ENCODE measurements at places on chromosomes 3 and 15.

DNA sequence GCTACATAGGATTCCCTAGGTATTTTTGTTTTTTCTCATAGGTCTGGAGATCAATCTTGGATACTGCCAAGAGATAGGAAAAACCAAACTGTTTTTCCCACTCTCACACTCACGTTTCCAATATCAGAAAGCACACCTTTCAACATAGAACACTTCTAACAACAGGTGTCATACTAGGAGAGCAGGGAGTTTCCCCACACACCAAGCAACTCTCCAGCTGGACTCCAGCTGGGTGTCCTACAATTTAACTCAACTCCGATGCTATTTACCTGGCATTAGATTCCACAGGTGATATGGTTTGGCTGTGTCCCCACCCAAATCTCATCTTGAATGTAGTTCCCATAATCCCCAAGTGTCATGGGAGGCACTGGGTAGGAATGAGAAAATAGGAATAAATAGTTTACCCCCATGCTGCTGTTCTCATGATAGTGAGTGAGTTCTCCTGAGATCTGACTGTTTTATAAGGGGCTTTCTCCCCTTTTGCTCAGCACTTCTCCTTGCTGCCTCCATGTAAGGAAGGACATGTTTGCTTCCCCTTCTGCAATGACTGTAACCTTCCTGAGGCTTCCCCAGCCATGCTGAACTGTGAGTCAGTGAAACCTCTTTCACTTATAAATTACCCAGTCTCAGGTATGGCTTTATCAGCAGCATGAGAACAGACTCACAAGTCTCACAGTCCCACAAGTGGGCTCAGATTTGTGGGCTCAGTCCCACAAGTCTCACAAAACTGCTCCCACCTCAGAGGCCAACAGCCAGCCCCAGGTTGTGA lies 354.5 kb upstream of the THBS1 start:
- DNase-seq = no peak

GRCh38 chr3:61936344-61936937 lies 375.1 kb downstream of the PTPRG start:
- no peak for DNase-seq

DNA sequence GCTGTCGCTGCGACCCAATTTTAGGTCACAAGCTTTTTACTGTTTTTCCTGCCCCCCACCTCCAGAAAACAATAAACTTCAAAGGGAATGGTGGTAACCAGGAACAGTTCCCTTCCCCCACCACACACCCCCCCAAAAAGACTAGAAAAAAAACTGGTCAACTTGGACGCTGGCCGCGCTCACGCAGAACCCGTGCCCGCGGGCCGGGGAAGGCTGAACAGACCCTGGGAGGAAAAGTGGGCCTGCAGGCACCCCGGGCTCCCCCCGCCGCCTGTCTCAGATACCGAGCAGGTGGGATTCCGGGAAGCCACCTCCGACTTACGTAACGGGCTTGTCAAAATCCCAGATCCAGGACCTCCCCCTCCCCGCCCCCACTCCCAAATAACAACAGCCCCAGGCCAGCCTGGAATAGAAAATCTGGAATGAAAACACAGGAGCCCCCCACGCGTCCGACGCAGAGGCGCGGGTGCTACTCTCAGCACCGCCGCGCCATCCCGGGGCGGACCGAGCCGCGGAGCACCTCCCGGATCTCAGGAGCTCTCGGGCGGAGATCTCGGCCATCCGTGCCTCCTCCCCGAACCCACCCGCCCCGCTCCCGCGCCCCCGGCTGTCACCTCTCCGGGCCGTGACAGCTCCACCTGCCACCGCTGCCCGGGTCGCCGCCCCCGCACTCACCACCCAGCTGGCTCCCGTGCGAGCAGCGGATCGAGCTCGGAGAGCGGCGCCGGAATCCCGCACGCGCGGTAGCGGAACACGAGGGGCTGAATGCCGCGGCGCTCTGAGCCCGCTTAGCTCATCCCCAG lies 557 bp downstream of the DENND4A start:
- DNase-seq = peak; percentile 48

DNA sequence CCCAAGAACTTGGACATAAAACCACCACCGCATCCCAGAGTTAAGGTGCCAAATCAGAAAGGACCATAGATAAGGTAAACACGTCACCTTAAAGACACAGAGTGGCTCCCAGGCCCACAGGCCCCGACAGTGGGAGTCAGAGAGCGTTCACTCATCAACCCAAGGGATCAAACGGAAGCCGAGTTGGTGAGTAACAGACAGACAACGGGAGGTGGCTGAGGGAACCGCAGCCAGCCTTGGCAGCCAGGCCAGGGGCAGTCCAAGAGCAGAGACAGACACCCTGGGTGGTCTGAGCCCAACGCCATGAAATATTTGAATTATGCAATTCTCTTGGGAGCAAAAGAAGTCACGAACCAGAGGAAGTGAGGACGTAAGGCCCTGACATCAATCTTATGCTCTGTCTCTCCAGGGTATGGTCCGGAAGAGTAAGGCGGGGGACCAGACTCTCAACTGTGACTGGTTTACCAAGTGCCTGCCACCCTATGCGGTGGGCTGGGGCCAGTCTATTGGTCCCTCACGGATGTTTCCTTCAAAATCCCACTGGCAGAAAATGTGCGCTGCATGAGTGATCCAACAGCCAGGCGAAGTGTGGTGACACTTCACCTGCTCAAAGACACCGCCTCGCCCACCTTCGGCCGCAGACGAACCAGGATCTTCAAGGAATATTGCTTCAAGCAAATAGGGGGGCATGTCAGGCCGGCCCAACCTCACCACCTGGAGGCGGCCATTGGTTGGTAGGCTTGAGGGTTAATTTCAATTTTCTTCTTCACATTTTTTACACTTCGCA lies 34.3 kb downstream of the TMEM44 start:
- DNase-seq = no peak

DNA sequence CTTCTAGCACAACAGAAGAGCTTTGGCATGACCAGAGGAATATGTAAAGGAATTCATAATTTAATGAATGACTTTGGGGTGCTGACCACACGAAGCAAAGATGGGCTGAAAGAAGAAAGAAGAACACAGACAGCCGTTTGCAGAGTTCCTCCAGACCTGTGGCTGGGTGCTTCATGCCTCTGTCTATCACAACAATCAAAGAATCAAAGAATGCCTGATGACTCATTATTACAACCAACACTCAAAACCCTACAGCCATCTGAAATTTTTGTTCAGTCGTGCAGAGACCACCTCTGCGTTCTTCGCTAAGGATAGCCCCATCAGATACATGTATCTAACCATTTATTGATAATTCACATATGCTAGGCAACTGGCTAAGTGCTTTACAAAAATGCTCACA lies 129.0 kb upstream of the PRICKLE2 start:
- DNase-seq = no peak

- DNase-seq = no peak
These were observed 619.1 kb upstream of the BCHE start for GRCh38 chr3:166456286-166456685.

DNA sequence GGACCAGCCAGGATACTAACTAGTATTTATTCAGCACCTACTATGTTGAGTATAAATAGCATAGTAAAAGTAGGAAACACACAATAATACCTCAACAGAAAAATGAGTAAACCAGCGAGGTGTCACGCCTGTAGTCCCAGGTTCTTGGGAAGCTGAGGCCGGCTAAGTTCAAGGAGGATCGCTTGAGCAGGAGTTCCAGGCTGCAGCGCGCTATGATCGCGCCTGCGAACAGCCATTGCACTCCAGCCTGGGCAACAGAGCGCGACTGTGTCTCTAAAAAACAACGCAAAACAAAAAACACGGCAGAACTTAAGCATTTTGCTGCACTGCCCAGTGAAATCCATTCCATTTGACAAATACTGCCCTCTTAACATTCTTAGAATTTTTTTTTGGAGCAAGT lies 1.3 kb upstream of the DENND6A start:
- no peak for DNase-seq

GRCh38 chr15:88897456-88898194 lies 2.3 kb upstream of the HAPLN3 start:
- no peak for DNase-seq

DNA sequence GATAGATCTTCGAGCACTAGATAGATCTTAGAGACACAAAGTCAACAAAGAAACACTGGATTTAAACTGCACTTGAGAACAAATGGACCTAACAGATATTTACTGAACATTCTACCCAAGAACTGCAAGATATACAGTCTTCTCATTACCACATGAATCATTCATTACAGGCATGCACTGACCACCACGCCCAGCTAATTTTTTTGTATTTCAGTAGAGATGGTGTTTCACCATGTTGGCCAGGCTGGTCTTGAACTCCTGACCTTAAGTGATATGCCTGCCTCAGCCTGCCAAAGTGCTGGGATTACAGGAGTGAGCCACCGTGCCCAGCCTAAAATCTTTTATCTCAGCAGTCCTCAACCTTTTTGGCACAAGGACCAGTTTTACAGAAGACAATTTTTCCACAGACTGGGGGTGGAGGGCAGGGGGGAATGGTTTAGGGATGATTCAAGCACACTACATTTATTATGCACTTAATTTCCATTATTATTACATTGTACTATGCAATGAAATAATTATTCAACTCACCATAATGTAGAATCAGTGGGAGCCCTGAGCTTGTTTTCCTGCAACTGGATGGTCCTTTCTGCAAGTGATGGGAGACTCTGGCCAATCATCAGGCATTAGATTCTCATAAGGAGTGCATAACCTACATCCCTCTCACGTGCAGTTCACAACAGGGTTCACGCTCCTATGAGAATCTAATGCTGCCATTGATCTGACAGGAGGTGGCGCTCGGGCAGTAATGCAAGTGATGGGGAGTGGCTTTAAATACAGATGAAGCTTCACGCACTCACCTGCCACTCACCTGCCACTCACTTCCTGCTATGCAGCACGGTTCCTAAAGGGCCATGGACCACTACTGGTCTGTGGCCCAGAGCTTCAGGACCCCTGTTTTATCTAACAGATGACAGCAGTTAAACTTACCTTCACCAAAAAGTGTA lies 21.7 kb downstream of the CSNK1G1 start:
- DNase-seq = no peak

GRCh38 chr3:23712656-23713559 lies 92.8 kb upstream of the UBE2E1 start:
- DNase-seq = peak; percentile 48

DNA sequence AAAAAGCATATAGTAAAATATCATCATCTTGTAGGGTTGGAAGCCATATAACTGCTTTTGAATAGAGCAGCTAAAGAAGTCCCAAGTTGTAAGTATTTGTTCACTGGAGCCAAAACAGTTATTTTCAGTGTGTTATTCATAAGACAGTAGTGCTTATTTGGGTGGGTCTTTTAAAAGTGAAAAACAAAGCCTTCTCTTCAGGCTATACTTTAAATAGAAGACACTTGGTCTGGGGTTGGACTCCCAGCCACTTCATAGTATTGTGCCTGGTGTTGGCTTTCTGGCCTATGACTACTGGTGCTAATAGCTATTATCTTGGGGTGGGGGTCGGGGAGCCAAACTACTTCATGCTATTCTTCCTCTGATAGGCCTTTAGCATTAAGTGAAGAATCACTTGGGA lies 135.2 kb downstream of the SLC25A26 start:
- DNase-seq = no peak

DNA sequence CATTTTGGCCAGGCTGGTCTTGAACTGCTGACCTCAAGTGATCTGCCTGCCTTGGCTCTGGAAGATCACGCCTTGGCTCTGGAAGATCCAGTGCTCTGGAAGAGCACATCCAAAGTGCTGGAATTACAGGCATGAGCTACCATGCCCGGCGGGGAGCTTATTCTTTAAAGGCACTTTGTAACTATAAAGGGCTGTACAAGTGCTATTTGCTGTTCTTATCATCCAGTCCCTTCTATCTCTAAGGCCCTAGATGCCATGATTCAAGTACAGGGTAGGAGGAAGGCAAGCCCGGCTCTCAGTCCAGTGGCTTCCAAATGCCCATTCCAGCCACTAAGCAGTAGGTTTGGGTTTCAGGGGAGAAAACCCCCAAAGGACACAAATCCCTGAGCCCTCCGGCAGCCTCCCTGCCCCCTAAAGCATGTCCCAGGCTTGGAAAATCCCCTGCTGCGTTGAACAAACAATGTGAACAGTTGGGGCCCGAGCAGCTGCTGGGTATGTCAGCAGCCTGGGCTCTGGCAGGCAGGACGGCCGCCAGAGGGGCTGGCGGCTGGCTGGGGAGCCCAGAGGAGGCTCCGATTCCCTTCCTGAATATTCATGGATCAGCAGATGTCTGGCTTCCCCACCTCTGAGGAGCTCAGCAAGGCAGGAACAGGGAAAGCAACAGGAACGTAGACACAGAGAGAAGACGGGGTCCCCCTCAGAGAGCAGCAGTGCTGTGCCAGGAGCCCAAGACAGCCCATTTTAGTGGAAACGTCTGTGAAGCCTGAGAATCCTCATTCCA lies 7.7 kb downstream of the IGDCC4 start:
- DNase-seq = peak; percentile 77

DNA sequence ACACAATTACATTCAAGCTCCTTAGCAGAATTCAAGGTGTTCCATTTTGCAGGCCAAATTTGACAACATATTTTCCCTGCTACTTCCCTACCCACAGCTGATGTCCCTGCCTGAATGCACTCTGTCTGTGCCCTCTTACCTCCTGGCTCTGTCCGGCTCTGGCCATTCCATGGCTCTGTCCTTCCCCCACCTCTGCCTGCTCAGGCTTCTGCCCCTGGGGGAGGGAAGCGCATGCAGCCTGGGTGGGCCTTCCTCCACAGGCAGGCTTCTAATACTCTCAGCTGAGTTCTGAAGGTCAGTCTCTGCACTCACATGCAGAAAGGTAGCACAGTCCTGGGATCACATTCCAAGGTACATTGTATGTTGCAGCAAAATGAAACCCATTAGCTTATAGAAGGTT lies 113.6 kb upstream of the CACNA2D3 start:
- no peak for DNase-seq

GRCh38 chr3:138923531-138923994 lies 23.4 kb downstream of the FOXL2 start:
- peak; percentile 35 for DNase-seq

DNA sequence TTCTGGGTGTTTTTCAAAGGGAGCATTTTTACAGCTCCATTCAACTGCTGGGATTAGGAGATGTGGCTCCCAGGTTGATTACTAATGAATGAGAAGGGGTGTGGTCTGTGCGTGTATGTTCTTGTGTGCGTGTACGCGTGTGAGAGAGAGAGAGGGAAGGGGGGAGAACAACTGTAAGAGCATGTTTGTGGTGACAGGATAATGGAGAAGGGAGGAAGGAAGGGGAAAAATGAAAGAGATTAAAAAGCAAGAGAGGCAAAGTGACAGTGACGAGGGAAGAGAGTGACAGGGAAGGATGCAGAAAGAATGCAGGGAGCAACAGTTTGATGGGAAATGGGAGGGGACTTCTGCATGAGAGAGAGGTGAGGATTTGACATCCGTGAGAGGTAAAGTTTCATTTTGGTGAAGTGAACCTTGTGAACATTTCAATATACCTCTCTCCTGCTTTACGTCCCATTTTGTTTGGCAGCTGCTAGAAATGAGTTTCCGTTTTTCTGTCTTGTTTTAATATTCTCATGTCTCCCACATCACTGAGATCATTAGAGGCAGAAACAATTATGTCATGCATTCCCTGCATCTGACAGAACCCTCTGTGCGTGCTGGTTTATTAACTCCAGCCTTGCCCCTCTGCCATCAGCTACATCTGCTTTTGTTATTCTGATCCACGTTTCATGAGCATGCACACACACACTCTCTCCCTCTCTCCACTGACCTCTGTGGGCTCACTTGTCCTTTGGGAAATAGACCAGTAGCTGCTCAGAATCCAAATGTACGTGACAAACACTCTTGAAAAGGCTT lies 161.6 kb downstream of the GAP43 start:
- DNase-seq = peak; percentile 19

- DNase-seq = no peak
These were observed 325.2 kb downstream of the DIPK2A start for GRCh38 chr3:144296808-144297207.

- no peak for DNase-seq
These were observed 1.6 kb upstream of the CISH start for GRCh38 chr3:50612970-50613846.

GRCh38 chr3:12902181-12902999 lies 61.0 kb upstream of the RPL32 start:
- DNase-seq = no peak
